Mesothelial cell of epicardium (in vitro differentiated cells): ENCODE measurements at places on chromosomes 7 and 10. TPM values are rescaled to one million over a fixed set of nuclear protein-coding genes. Genes with fewer than 3 reads are reported as not detected.

DNA sequence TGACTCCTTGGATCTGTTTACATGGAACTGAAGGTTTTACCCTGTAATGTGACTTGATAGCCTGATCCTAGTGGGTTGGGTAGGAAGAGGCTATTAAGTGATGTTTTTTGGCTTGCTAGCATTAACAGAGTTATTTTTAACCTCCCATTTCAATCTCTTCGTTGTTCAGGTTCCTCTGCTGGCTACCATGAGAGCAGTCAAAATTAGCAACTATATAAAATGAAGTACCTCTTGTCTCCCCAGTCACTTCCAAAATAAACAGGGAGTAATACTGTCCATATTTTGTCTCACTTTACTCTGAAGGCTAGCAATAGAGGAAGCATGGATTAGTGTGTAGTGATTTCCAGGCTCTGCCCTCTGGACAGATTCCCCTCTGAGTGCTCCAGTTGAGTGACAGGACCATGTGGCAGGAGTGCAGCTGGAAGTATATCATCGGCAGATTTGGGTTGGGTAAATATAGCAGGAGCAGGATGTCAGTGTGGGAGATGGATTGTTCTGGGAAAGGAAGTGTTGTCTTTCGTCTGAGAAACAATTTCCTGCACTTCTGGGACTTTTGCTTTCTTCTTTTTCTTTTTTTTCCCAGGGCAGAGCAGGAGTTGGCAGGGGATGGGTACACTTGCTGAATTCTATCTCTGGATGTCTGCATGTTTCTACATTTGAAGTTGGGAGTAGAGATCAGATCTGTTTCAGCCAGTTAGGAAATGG lies 35.2 kb downstream of the GBF1 start:
- peak overlapping the region; percentile 59 for H3K27ac ChIP-seq
- peaks cover 26% of the 10 kb centered on the region for H3K4me1 ChIP-seq
- no peak for DNase-seq
- no peaks in the 10 kb centered on the region for H3K27me3 ChIP-seq
- no peak overlapping the region for H3K4me3 ChIP-seq

Gene ADCY1
- 3.1 to 4.7 TPM (median 4.5 TPM) in 3 replicates for total RNA-seq

Gene LYZL2
- total RNA-seq = not detected in 3 replicates

Gene AP3M1
- 47.6 to 49.4 TPM (median 48.7 TPM) in 3 replicates for total RNA-seq
